ENCODE measurements at places on chromosomes 11 and 22.

GRCh38 chr11:95897731-95898130 lies 26.2 kb downstream of the MTMR2 start:
- no peak for DNase-seq

GRCh38 chr11:10581481-10582019 lies 13.1 kb upstream of the LYVE1 start:
- DNase-seq = no peak

DNA sequence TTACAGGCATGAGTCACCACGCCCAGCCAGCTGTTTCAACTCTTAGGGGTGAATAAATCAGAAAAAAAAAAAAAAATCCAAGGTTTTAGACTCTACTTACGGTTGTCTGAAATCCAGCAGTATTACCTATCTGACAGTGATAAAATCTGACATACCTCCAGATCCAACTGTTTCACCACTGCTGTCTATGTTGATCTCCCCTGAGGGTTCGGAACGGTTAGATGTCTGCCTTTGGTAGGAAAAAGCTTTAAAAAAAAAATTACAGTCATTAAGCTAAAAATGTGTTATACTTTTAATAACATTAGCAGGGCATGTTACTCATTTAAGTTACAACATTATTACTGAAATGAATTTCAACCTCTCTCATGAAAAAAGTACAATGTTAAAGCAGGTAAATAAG lies 21.1 kb downstream of the NCAPD3 start:
- no peak for DNase-seq

DNA sequence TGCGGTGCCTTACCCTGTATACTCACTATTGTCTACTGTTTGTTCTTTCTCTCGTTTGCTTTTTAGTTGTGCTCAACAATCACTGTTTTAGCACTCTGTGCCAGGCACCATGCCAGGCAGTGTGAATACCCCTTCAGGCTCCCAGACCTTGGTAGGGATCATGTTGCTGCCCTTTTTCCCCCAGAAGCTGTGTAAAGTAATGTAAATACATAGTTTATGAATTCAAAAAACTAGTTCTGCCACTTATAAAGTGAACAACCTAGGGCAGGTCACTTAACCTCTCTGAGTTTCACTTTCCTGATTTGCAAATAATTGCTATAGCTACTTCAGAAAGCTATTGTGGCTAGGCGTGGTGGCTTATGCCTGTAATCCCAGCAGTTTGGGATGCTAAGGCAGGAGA lies 81.0 kb upstream of the CTSC start:
- DNase-seq = no peak

DNA sequence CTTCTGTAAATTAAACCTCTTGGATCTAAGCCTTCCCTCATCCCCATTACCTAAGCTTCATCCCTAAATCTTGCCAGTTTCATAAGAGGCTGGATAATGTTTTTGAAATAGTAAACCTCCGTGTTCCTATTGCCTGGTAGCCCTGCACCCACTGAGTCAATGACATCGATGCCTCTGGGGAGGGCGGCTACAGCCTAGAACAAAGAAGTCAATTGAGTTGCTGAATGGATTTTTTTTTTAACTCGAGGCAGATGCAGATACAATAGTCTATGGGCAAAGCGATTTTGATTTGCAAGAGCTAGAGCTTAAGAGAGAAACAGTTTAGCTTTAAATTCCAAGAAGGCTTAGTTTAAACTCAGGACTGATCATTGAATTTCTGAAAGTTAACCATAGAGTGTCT lies 121.3 kb downstream of the NECTIN1 start:
- DNase-seq = no peak

DNA sequence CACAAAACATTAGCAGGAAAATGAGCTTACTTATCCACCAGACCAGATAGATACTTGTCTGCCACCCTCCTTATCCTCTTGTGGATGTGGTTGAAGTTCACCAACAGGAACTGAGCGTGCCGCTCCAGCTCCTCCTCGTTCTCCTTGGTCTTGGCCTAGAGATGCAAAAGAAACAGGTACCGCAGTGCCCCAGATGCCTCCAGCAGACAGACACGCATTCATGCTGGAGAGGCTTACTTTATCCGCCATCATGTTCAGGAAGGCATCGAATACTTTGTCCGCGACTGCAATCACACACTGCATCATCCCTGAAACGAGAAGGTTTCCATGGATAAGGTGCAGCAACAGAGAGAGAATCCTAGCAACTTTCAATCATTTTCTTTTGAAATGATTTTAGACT lies 21.0 kb upstream of the SERPIND1 start:
- no peak for DNase-seq

GRCh38 chr22:39388261-39389011 lies 11.1 kb upstream of the TAB1 start:
- no peak for DNase-seq

DNA sequence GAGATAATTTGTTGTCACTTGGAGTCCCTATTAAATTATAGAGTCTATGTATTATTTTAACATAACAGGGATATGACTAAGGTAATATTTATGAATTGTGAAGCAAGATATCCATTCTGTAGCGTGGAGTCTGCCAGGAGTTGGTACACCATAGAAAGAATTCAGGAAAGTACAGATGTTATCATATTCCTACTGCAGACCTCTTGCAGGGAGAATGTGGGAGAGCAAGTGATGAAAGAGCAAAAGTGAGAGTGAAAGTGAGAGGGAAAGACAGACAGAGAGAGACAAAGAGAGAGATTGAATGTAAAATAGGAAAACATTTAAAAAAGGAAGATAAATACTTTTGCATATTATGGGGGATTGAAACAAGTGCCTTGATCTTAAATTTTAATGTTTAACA lies 468.8 kb downstream of the CNTN5 start:
- no peak for DNase-seq

DNA sequence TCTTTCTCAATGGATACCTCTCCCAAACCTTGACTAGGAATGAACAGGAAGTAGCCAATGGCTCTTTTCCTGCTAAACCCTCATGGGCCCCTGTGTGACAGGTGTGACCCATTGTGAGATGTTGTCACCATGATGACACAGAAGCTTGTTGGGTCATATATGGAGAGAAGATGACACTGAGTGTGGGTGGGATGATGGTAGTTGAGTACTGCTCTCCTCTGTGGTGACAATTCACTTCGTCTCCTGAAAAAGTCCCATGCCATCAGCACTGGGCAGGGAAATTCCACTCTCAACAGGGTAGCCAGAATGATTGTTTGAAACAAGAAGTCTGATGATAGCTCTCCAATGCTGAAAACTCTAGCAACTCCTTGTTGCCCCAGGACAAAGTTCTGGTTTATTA lies 94.0 kb upstream of the SEZ6L start:
- DNase-seq = no peak

DNA sequence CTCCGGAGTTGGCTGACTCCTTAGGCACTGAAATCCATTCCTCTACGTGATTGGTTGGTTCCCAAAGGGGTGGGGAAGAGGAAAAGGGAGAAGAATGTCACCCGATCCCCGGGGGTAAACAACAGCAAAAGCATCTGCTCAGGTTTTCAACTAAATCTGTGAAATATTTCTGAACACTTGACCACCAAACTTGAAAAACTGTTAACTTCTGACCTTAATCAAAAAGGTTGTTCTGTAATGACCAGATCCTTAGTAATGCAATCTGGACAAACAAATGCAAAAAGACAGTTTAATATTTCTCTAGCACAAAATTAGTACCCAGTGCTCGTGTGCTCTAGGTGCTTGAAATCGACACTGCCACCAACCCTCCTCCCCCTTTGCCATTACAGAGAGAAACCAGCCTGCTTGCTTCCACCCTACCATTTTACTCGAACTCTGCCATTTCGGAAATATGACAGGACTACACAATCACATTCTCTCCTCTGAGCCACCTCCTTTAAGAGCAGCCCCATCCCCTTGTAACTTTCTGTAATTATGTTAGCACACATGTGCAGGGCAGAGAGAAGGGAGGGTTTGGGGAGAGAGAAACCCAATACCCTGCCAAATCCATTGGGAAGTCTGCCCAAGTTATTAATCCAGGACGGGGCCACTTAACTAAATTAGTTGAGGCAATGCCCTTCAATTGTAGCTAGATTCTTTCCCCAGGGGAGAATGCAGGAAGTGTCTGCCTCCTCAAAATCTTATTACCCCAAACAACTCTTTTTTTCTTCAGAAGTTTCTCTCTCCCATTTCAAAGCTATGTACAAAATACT lies 113.8 kb downstream of the RBFOX2 start:
- peak; percentile 90 for DNase-seq

DNA sequence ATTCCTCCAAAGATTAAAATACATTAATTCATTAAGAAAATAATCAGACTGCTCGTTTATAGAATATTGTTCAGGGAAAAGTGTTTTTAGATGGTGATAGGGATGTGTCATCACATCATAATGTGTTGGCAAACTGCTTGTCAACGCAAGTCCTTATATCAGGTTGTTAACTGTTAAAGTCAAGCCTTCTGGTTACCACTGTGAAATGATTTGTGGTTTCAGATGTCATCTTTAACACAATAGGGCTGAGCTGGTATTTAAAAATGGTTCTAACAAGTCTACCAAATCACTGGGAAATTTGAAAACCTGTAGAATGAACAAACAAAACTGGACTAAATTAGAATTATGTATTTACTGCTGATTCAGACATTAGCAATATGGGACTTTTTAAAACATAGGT lies 2.4 kb upstream of the MMP13 start:
- DNase-seq = no peak

- DNase-seq = no peak
These were observed 147.5 kb downstream of the GRIK4 start for GRCh38 chr11:120659076-120659475.

DNA sequence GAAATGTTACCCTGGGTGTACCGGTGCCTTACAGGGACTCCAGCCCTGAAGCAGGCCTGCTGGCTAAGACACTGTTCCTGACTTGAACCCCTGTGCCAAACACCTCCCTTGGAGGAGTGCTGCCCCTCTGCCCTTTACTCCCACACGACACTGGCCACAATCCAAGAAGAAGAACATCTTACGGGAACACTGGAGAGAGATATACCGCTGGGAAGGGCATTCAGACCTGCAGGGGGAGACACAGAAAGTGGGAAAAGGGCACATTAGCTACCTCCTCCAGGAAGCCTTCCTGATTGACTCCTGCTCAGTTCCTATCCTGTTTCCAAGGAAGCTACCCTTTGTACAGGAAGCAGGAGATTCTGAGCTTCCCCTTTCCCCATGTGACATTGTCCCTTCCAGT lies 18.7 kb downstream of the TMPRSS13 start:
- DNase-seq = no peak

- DNase-seq = no peak
These were observed 18.4 kb upstream of the RAPSN start for GRCh38 chr11:47467357-47467756.

- no peak for DNase-seq
These were observed 103.5 kb downstream of the BCR start for GRCh38 chr22:23283591-23284503.

DNA sequence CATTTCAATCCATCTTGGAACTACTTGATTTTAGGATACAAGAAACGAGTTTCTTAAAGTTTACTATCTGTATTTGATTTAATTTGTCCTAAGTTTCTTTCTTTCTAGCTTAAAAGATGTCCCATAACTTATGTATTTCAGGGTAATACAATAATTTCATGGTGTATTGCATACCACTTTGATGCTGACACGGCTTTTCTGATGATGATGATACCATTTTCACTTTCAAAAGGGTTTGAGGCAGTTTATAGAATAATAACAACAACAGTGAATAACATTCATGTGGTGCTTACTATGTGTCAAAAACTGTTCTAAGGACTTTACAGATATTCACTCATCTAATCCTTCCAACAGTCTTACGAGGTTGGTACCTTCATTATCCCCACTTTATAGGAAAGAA lies 33.2 kb upstream of the POU2AF1 start:
- no peak for DNase-seq

GRCh38 chr11:124898263-124898680 lies 607 bp upstream of the ROBO4 start:
- peak; percentile 24 for DNase-seq

GRCh38 chr11:117614728-117615127 lies 182.3 kb downstream of the DSCAML1 start:
- DNase-seq = no peak

DNA sequence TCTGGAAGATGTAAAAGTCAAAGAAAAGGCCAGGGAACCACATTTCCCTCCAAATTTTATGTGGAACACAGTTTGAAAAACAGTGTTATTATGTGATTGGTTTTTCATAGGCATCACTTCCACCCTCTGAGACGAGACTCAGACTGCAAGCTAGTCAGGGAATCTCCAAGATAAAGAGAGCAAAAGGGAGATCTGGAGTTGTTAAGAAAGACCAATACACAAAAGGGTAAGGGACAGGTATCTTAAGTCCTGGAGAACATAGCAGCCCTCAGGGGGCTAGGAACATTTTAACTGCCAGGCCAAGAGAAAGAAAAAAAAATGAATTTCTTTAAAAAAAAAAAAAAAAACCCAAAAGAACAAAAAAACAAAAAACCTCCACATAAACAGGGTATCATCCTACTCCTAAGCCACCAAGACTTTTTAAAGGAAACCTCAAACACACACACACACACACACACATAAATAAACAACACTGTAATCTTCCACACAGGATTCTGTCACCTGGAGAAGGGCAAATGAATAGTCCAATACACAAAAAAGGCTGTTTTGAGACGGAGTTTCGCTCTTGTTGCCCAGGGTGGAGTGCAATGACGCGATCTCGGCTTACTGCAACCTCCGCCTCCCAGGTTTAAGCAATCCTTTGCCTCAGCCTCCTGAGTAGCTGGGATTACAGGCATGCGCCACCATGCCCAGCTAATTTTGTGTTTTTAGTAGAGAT lies 44.5 kb downstream of the CELF1 start:
- DNase-seq = no peak

GRCh38 chr11:73539506-73540084 lies 58.3 kb downstream of the FAM168A start:
- no peak for DNase-seq

GRCh38 chr11:45045683-45046471 lies 95.2 kb upstream of the TP53I11 start:
- peak; percentile 25 for DNase-seq

GRCh38 chr11:18282626-18283025 lies 16.6 kb downstream of the SAA1 start:
- DNase-seq = no peak

GRCh38 chr11:104328512-104328907 lies 164.6 kb upstream of the PDGFD start:
- DNase-seq = no peak

- peak; percentile 34 for DNase-seq
These were observed 101.8 kb downstream of the BCR start for GRCh38 chr22:23282089-23282501.

- DNase-seq = no peak
These were observed 299.8 kb upstream of the SYN3 start for GRCh38 chr22:33357981-33358399.

GRCh38 chr11:123151366-123151765 lies 43.7 kb downstream of the CLMP start:
- DNase-seq = no peak

DNA sequence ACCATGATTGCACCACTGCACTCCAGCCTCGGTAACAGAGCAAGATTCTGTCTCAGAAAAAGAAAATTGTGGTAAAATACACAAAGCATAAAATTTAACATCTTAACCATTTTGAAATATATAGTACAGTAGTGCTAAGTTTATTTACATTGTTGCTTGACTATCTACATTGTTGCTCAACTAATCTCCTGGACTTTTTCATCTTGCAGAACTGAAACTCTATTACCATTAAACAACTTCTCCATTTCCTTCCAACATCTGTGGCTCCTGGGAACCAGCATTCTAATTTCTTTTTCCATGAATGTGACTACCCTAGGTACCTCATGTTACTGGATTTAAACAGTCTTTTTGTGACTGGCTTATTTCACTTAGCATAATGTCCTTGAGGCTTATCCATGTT lies 13.5 kb upstream of the VWA5A start:
- DNase-seq = no peak

GRCh38 chr11:45851228-45851627 lies 4.0 kb downstream of the CRY2 start:
- DNase-seq = no peak

Data from LoVo (cell line).